NCI-H1105 (cell line): ENCODE measurements at places on chromosomes 6 and 20.

DNA sequence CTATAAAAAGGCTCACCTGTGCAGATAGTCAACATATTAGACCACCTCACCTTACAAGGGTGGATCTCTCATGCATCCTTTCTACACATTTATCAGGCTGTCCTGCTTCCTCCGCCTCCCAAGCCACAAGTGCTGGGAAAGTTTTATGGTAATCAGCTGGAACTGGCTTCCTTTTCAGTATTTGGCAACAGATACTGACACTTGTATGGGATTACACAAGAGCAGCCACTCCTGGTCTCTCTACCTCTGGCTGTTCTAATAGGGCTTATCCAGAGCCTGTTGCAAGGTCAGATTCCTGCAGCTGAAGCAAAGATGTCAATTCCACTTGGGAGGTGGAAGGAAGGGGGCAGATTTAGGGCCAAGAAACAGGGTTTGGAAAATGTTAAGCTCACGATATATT lies 503 bp upstream of the GPLD1 start:
- no peak for DNase-seq

DNA sequence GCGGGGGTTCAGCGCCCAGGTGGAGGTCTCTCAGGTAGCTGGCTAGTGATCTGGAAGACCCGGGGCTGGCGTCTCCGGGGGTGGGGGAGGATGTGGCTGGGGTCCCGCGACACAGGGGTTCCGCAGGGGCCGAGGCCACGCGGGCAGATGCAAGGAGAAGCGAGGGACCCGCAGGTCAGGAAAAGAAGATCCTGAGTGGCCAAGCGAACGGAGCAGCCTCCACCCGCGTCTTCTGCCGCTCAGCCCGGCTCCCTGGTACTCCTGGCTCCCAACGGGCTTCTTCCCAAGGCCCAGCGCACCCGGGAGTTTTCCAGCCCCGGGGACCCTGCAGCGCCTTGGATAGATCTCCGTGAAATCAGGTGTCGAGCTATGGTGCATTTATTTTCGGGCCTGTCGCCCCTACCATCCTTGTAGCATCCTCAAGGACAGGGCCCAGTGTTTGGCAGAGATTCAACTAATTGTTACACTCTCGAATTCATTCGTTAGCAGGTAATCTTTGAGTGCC lies 682 bp upstream of the CHD6 start:
- peak; percentile 54 for DNase-seq

DNA sequence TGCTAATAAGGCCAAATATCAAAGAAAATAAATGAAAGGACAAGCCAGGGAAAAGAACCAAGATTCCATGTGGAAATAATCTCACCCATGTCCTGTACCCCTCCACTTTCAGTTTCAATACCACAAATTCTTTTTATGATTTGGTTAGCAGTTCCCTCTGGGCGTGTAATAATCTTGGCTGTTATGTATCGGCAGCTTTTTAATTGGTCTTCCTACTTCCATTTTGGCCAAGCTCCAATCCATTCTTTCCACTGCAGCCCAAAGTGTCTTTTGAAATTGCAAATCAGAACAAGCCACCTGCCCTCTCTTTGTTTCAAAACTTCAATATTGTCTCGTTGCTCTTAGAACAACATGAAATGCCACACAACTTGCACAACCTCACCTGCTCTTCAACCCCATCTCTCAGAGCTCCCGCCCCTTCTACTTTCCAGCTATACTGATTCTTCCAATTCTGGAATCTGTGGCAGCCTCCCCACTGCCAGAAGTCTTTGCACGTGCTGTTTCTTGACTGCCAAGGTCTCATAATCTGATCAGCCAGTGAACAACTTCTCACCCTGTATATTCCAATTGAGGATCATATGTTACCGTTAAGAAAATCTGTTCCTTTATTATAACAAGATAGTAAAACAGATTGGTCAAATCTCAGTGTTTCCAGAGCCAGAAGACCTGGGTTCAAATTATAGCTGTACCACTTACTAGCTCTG lies 354.5 kb downstream of the CBLN4 start:
- no peak for DNase-seq

DNA sequence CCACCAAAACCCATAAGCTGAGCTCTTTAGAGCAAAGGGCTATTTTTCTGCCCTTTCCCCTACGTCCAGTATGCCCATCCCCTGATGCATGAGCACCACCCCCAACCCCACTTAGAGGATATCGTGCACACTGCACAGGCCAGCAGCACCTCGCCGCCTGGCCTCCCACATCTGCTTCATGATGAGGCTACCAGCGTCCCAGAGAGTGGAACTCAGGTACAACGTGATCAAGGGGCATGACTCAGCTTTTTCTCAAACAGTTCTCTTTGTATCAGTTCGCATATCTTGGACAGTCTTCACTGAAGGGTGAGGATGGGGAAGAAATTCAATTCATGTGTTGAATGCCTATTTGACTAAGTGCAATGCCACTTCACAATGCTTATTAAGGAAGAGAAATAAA lies 81.9 kb upstream of the QKI start:
- DNase-seq, result no peak

DNA sequence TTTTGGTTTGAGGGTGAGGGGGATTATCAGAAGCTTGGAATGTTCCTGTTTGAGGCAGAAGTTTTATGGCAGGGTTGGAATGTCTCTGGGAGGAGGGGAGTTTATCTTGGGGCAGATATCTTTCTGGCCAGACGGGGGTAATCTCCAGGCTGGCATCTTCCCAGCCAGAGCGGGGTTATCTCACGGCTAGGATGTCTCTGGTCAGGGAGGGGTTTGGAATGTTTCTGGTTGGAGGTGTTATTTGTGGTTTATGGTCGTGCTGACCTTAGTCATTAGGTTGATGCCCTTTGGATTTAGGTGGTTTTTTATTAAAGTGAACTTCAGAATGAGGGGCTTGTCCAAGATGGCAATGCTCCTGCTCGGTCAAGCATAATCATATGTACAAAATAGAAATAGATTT lies 14.8 kb downstream of the PGK2 start:
- no peak for DNase-seq

DNA sequence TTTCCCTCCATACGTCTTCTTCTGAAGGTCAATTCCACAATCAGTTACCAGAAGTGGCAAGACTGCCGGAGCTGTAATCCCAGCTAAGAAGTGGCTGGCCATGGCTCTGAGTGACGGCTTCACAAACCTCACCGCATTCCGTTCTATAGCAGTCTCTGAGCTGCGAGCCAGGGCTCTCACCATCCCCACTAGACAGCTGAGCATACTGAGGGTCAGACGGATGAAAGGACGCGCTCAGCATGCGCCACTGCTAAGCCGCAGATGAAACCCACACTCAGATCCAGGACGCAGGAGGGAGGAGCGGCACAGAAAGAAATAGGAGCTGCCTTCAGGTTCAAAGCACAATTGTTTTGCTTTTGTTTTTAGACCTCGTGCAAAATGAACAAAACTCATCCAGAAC lies 97.9 kb downstream of the ANKRD60 start:
- DNase-seq, result no peak

- no peak for DNase-seq
Observed at GRCh38 chr20:15638816-15639215, 934.4 kb downstream of the KIF16B start.

DNA sequence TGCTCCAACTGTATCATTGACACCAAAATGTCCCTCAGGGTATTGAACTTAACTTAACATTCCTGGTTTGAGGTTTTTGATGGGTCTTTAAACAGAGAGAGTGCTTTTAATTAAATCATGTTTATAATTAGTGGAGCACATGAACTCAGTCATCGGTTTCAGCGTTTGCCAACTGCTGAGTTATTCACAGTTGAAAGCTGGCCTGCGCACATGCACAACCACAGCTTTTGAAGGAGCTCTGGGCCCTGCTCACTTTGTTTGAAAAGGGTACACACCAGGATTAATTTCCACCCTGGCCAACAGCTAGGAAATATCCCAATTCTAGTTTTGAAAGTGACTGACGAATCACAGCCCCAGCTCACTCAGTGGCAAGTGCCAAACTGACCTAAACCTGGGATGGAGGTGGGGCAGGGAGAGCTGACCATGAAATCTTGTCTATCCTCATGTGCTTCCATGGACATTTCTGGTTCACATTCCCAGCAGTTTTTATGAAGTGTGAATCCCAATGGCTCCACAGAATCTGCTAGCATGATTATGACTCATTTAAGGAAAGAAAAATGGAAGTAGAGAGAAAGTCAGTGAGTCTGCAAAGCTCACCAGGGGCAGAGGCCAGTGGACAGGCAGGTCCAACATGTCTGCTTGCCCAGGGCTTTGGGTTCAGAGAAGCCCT lies 247.8 kb downstream of the FNDC1 start:
- no peak for DNase-seq

- no peak for DNase-seq
Observed at GRCh38 chr20:19448632-19449031, 236.2 kb downstream of the SLC24A3 start.

DNA sequence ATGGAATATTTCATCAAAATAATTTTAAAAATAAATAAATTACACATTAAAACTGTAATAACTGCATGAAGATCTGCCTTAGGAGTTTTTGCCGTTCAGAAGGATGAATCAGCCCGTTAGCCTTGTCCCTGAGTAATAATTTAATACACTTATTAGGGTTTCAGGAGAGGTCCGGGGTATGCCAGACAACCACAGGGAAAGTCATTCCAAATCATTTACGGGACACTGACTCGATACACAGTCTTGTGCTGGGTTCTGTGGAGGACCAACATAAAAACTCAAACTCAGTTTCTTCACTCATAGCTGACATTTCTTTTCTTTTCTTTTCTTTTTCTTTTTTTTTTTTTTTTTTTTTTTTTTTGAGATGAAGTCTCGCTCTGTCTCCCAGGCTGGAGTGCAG lies 735 bp upstream of the LY6G6F start:
- DNase-seq, result no peak

DNA sequence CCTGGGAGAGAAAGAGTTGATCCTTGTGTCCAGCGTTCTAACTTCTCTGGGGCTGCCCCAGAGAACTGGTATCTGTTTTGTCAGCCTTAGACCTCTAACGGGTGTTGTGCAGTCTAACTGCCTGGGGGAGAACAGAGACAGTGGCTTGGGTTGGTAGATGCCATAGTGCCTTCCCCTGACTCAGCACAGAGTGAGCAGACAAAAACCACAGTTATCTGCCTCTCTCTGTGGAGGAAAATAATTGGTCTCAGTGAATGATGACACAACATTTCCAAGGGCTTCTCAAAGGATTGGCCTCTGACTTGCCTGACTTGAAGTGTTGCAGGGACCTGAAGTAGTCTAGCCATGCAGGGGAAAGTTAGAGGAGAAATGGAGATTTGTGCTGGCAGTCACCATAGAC lies 226.2 kb upstream of the MAN1A1 start:
- DNase-seq, result no peak

DNA sequence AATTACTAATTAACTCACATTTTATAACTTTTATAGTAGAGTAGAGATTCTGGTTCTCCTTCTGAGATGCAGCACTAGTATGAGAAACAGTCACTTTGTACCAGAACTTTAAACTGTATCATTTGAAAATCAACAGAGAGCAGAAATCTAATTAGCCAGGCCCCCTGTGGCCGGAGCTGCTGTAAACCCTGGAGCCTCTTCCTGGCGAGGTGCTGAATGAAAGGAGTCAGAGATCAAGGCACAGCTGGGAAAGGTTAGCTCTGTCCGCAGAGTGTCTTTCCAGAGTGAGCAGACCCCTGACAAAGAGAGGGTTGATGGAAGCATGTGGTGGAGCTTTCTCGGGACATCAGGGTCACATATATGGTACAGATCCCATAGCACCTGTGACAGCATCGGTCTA lies 703.8 kb downstream of the RFPL4B start:
- DNase-seq, result no peak

DNA sequence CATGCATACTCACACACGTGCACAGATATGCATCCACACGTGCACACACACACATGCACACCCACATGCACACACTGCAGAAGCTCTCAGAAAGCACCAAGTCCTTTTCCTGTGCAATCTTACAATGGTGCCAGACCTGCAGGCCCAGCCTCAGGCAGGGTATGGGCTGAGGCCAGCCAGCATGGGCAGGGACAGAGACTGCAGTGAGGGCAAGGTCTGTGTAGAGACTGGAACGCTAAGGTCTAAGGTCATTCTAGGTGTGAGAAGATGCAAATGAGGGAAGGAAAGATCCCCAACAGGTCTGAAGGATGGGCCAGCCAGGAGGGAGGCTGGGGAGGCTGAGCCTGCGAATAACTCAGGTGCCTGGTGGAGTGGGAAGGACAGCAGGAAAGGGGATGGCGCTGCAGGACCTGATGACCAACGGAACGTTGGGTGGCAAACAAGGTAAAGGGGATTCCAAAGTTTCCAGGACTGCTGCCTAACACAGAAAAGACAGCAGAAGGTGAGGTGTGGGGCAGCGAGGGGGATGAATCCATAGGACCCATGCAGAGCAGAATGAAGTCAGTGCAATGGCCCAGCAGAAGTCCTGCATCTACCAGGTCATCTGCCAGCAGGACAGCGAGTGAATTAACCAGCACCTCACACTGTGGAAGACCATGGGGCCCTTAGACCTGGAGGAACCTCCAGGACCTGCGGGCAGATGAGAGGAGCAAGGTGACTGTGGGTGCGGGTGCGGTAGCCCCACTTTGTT lies 67.0 kb downstream of the ABHD12 start:
- no peak for DNase-seq

- DNase-seq, result no peak
Observed at GRCh38 chr20:24590178-24590982, 121.0 kb downstream of the SYNDIG1 start.
